CD8-positive, alpha-beta memory T cell (primary cell): ENCODE measurements at places on chromosomes 1 and 21.

DNA sequence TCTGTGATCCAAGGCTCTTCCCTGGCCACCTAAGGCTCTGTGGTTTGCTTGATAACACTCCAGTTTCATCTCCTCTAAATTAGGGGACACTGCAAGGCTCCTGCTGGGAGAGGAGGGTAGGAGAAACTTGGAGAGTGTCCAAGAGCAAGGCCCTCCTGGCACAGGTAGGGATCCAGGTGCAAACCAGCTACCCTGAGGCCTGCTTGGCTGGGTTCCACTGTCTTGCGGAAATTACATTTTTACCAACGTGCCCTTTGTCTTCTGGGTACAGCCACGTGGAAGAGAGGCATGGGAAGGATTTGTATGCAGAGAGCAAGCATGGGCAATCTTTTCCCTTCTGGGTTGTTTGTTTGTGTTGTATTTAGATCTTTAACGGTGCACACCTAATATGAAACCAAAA lies 132.5 kb downstream of the PRDM2 start:
- H3K36me3 ChIP-seq: no peaks in the 10 kb centered on the region
- H3K27ac ChIP-seq: no peak overlapping the region
- H3K4me3 ChIP-seq: no peak overlapping the region
- H3K27me3 ChIP-seq: peaks cover 4% of the 10 kb centered on the region
- no peak for DNase-seq

DNA sequence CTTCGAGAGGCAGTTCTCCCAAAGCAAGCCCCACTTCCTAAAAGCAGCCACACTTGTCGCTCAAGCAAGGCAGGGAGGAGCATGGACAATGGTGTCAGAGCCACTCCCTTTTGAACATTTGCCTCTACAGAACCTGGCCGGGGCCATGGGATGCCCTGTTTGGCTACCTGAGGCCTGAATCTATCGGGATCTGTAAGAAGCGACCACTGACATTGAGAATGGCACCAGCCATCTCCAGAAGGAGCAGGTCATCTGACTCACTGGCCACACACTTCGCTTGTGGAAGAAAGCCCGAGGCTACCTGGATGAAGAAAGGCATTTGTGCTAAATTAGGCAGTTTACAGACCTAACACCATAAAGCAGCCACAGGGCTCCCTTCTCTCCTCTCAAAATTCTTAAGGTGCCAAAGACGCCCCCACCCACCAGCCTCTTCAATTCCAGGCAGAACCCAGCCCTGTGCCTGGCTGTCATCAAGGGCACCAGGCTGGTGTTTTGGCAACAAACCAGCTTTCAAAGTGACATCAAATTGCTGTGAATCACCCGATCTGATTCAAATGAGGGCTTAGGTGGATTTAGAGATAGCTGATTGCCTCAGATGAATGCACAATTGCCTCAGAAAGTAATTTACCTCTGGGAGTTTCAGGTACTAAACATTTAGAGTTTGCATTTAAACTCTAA lies 104.8 kb downstream of the ETS2 start:
- no peaks in the 10 kb centered on the region for H3K27me3 ChIP-seq
- H3K4me1 ChIP-seq: no peaks in the 10 kb centered on the region
- no peaks in the 10 kb centered on the region for H3K36me3 ChIP-seq
- no peak for DNase-seq
- H3K4me3 ChIP-seq: no peak overlapping the region

DNA sequence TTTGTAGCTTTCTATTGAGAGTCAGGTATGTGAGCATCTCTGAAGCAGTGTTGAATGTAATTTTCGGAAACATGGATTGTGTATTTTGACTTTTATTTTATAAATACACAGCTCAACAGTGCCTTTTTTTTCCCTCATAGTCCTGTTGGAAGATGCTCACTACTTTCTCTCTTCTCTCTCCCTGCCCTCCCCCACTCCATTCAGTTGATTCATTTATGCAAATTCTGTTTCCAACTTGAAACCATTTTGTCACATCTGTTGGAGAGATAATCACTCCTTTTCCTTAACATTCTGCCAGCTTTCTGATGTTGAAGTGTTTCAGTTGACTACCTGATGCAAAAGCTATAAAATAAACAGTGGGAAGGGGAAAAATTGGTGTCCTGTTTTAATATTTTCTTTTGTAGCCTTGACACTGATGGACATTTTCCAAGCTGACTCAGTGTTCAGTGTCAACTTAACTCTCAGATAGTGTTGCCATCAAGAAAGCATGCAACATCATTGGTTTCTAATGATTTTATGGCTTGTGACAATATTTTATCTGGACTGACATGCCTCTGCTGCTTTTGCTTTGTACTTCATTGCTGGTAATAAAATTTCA lies 194.5 kb downstream of the HS2ST1 start:
- no peaks in the 10 kb centered on the region for H3K36me3 ChIP-seq
- H3K27ac ChIP-seq: no peak overlapping the region
- H3K4me1 ChIP-seq: no peaks in the 10 kb centered on the region
- no peak for DNase-seq
- no peaks in the 10 kb centered on the region for H3K27me3 ChIP-seq

DNA sequence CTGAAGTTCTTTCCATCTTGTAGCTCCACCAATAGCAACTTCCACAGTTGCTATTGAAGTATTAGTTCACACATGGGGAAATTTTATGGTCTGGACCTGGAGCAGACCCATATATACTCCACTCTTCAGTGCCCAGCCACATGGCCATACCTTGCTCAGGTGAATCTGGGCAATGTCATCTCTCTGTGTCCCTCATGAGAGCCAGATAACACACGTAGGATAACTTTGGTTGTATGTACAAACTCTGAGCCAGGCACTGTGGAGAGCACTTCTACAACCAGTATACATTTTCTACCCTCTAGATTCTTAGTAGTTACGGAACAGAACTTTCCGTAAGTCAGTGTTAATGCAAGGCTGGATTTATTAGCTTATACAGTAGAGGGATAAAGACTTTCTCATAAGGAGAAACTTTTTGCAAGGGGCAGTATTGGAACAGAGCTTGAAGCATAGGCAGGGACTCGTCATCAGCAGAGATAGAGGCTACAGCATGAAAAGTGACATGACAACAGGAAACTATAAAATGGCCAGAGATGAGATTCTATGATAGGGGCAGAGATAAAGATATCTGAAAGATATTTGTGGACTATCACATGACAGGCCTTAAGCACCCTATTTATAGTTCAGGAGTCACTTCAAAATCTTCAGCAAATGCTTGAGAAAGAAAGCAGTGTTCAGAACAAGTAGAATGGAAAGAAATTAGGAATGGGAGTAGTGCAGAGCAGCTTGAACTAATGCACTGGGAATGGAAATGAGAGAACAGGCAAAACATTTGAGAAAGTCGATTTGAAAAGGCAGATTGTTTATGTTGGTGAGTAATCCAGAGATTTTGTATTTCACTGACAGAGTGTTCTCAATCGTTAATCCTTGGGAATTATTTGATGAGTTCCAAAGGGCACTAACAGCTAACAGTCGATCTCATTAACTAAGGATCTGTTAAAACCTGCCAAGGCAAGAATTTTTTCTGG lies 481.8 kb downstream of the USP25 start:
- DNase-seq: no peak
- no peaks in the 10 kb centered on the region for H3K27me3 ChIP-seq
- H3K4me1 ChIP-seq: no peaks in the 10 kb centered on the region
- H3K4me3 ChIP-seq: no peak overlapping the region
- H3K27ac ChIP-seq: no peak overlapping the region
- no peaks in the 10 kb centered on the region for H3K36me3 ChIP-seq

DNA sequence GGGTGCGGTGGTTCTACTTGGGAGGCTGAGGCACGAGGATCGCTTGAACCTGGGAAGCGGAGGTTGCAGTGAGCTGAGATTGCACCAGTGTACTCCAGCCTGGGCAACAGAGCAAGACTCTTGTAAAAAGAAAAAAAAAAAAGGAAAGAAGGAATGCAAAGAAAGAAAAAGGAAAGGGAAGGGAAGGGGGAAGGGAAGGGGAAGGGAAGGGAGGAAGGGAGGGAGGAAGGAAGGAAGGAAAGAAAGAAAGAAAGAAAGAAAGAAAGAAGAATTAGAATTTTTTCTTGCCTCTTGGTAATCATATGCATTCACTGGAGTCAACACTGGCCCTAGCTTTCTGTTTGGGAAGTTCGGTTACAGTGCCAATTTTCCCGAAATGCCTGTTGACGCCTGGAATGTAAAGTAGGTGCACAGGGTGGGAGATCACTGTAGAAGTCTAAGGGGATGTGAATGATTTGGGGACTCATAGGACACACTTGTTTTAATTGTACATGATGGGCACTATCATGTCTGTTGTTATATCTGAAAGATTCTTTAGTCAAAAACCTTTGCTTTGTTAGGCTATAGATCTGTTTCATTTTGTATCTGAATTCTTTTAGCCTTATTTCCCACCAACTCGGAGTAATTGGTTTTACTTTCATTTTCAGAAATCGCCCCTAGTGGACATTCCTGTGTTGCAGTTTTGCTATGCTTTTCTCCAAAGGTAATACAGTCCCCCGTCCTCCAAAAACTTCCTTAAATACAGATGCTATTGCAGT lies 59.8 kb upstream of the MORC3 start:
- peaks cover 9% of the 10 kb centered on the region for H3K4me1 ChIP-seq
- no peaks in the 10 kb centered on the region for H3K36me3 ChIP-seq
- peak overlapping the region; percentile 49 for H3K4me3 ChIP-seq
- no peaks in the 10 kb centered on the region for H3K27me3 ChIP-seq
- peak overlapping the region; percentile 32 for H3K27ac ChIP-seq

DNA sequence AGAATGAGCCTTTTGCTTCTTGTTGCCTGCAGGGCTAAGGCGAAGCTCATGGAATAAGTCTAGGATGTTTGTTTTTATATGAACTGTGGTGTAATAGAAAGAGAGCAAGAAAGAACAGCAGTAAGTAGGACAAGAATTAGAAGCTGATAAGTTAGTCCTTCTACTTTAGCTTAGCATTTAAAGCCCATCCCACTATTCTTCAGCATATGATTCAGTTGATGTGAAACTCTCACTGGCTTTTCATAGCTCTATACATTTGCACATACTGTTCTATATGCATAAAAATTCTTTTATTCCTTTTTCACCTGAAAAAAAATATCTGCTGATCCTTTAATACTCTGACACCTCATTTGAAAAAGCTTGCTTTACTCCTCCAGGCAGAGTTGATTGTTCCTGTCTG lies 712.0 kb downstream of the USP25 start:
- no peaks in the 10 kb centered on the region for H3K36me3 ChIP-seq
- H3K4me1 ChIP-seq: no peaks in the 10 kb centered on the region
- no peaks in the 10 kb centered on the region for H3K27me3 ChIP-seq
- H3K4me3 ChIP-seq: no peak overlapping the region

- no peak for DNase-seq
- H3K27me3 ChIP-seq: no peaks in the 10 kb centered on the region
- H3K27ac ChIP-seq: no peak overlapping the region
- no peak overlapping the region for H3K4me3 ChIP-seq
Measured at GRCh38 chr1:42679364-42679983, 2.7 kb upstream of the YBX1 start.

- DNase-seq: no peak
- H3K27ac ChIP-seq: no peak overlapping the region
- H3K4me1 ChIP-seq: no peaks in the 10 kb centered on the region
- H3K36me3 ChIP-seq: no peaks in the 10 kb centered on the region
- no peak overlapping the region for H3K4me3 ChIP-seq
Measured at GRCh38 chr1:37071829-37072228, 37.5 kb upstream of the GRIK3 start.

GRCh38 chr1:67860776-67861175 lies 27.5 kb upstream of the GNG12 start:
- no peak for DNase-seq
- no peaks in the 10 kb centered on the region for H3K4me1 ChIP-seq
- no peak overlapping the region for H3K4me3 ChIP-seq
- H3K27ac ChIP-seq: no peak overlapping the region
- H3K36me3 ChIP-seq: no peaks in the 10 kb centered on the region

GRCh38 chr1:112911506-112912220 lies 44.3 kb downstream of the SLC16A1 start:
- H3K4me1 ChIP-seq: no peaks in the 10 kb centered on the region
- no peak overlapping the region for H3K4me3 ChIP-seq
- DNase-seq: no peak
- H3K27me3 ChIP-seq: no peaks in the 10 kb centered on the region
- no peak overlapping the region for H3K27ac ChIP-seq

- H3K27me3 ChIP-seq: no peaks in the 10 kb centered on the region
- DNase-seq: no peak
- no peaks in the 10 kb centered on the region for H3K36me3 ChIP-seq
- no peak overlapping the region for H3K4me3 ChIP-seq
- H3K27ac ChIP-seq: no peak overlapping the region
Measured at GRCh38 chr1:184858288-184858687, 103.6 kb upstream of the EDEM3 start.

- no peak overlapping the region for H3K27ac ChIP-seq
- no peak overlapping the region for H3K4me3 ChIP-seq
- no peaks in the 10 kb centered on the region for H3K27me3 ChIP-seq
- H3K36me3 ChIP-seq: peaks cover 9% of the 10 kb centered on the region
- no peaks in the 10 kb centered on the region for H3K4me1 ChIP-seq
Measured at GRCh38 chr1:88813471-88813870, 77.9 kb downstream of the GTF2B start.

GRCh38 chr1:230753586-230754251 lies 6.5 kb downstream of the CAPN9 start:
- no peaks in the 10 kb centered on the region for H3K4me1 ChIP-seq
- DNase-seq: peak; percentile 12
- H3K36me3 ChIP-seq: no peaks in the 10 kb centered on the region

DNA sequence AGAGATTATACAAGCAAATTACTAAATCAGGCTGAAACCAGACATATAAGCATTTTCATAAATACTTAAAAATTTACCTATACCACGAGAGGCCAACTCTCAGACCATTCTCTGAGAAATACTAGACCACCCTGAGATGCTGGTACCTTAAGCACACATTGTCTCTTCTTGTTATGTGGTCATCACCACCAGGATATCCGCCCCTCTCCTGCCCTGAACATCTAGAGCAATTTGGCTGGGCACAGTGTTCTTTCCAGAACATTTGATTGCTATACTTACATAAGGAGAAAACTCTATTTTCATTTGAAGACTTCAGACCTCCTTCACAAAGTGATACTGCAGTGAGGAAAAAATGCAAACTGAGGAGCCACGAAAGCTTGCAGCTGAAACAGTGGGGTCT lies 36.2 kb upstream of the DUSP10 start:
- no peak for DNase-seq
- no peaks in the 10 kb centered on the region for H3K27me3 ChIP-seq
- no peaks in the 10 kb centered on the region for H3K36me3 ChIP-seq
- H3K4me3 ChIP-seq: no peak overlapping the region
- peaks cover 51% of the 10 kb centered on the region for H3K4me1 ChIP-seq
- H3K27ac ChIP-seq: peak overlapping the region; percentile 52

GRCh38 chr1:110876748-110877341 lies 3.9 kb downstream of the CD53 start:
- DNase-seq: no peak
- H3K4me1 ChIP-seq: peaks cover 67% of the 10 kb centered on the region
- H3K27me3 ChIP-seq: no peaks in the 10 kb centered on the region
- peaks cover 4% of the 10 kb centered on the region for H3K36me3 ChIP-seq
- peak overlapping the region; percentile 95 for H3K27ac ChIP-seq
- peak overlapping the region; percentile 94 for H3K4me3 ChIP-seq

DNA sequence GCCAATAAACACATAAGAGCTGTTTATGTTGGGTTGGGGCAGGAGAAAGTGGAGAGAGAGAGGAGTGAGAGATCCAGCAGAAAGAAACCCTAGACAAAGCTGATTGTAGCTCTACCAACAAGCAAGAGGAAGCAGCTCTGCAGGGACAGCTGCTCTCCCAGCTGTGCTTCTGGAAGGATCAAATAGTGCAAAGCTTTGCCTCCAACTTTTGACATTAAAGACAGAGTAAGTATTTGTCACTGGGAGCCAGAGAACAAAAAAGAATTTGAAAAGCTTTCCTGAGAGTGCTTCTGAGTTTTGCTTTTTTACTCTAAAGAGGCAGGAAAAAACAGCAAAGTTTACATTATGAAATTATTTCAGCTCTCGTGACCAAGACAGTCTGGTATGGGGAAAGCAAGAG lies 28.5 kb upstream of the C1orf198 start:
- H3K27me3 ChIP-seq: no peaks in the 10 kb centered on the region
- no peaks in the 10 kb centered on the region for H3K36me3 ChIP-seq
- no peaks in the 10 kb centered on the region for H3K4me1 ChIP-seq
- H3K4me3 ChIP-seq: no peak overlapping the region
